ENCODE measurements at places on chromosomes 16 and 17.

- no peak for DNase-seq
These were observed 5.6 kb downstream of the ALOX15 start for GRCh38 chr17:4635823-4636375.

DNA sequence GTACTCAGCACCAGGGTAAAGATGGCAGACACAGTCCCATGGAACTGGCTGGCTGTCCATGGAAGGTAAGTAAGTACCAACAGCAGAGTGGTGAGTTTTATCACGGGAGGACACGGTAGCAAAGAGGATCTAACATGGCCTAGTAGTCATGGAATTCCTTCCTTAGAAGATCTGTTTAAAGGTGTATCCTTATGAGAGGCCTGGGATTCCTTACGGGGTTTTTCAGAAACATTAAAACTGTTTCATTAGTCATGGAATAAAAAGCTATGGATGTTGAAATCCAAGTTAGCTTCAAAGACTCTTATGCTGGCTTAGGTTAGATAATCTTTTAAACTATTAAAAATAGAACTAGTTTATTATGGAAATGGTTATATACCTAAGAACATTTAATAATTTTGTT lies 7.4 kb downstream of the FTO start:
- no peak for DNase-seq

- no peak for DNase-seq
These were observed 9.9 kb downstream of the HEXIM2 start for GRCh38 chr17:45171338-45172231.

- DNase-seq = no peak
These were observed 39.7 kb downstream of the USP10 start for GRCh38 chr16:84739349-84740124.

- no peak for DNase-seq
These were observed 983.9 kb upstream of the EEF2KMT start for GRCh38 chr16:6081320-6081976.

- DNase-seq = no peak
These were observed 49.3 kb upstream of the FBXO47 start for GRCh38 chr17:39016193-39017153.

- DNase-seq = no peak
These were observed 3.3 kb downstream of the MAP2K6 start for GRCh38 chr17:69417545-69418483.

DNA sequence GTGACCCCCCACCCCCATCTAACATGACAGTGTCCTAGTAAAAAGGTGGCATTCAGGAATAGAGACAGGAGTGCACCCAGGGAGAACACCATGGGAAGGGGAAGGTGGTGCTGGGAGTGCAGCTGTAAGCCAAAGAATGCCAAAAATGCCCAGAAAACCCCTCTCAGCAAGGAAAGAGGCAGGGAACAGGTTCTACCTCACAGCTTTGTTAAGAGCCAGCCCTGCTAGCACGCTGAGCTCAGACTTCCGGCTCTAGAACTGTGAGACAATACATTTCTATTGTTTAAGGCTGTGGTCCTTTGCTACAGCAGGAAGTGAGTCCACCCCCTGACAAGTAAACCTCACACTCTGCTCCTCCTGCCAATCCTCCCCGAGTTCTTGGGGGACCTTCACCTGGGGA lies 302.4 kb upstream of the N4BP1 start:
- DNase-seq = no peak

DNA sequence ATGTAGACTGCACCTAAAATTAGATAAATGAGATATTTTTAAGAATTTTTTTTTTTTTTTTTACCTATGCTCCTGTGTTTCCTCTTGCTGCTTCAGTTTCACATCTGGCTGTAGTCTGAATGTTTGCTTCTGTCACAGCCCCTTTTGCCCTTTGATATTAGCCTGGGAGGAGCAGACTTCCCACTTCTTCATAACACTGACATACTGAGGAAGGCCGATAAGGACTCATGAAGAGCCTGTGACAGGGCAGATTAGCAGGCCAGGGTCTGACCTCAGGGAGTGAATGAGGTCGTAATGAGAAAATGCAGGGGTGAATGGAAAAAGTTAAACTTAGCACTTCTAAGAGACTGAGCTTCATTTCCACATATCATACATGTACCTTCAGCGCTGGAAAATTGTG lies at the start of gene SLFN14:
Gene SLFN14 (minus strand): TSS at position 117 of the 400 bp plus-strand sequence. CDS start 2,757 bp downstream, outside the sequence.
- DNase-seq = no peak

- no peak for DNase-seq
These were observed 17.5 kb downstream of the OTOP3 start for GRCh38 chr17:74953134-74953687.

DNA sequence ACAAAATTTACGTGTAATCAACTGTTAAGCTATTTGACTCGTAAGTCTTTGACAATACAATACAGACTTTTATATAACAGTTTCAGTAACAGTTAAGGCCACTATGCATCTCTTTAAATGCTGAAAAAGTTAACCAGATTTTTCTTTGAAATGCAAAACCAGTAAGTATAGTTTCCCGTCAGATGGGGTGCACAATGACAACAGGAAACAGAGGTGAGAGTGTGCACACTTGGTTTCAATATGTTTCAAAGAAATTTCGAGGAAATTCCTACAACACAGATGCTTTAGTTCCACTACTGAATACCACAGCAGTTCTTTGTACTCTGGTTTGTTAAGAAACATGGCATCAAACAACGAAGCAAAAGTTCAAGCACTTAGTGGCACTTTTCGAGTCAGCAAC lies 48.4 kb downstream of the RNF157 start:
- DNase-seq = no peak

- no peak for DNase-seq
These were observed 239.4 kb upstream of the CPHXL start for GRCh38 chr16:75965504-75966374.

DNA sequence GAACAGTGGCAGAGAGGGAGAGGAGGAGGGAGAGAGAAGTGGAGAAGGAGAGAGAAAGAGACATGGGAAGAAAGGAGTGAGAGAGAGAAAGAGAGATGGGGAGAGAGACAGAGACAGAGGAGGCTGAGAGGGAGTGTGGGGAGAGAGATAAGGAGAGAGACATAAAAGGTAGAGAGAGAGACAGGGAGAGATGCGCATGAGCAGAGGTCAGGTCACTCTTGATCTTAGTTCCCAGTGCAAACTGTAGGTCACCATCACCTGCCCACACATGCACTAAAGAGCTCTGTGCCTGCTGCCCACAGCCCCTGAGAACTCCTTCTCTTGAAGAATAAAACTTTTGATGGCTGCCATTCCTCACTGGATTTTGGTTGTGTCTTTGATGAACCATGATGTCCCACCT lies 14.9 kb downstream of the KRT33A start:
- no peak for DNase-seq
